Glomerular endothelial cell (primary cell): ENCODE measurements at places on chromosomes 5 and 9.

DNA sequence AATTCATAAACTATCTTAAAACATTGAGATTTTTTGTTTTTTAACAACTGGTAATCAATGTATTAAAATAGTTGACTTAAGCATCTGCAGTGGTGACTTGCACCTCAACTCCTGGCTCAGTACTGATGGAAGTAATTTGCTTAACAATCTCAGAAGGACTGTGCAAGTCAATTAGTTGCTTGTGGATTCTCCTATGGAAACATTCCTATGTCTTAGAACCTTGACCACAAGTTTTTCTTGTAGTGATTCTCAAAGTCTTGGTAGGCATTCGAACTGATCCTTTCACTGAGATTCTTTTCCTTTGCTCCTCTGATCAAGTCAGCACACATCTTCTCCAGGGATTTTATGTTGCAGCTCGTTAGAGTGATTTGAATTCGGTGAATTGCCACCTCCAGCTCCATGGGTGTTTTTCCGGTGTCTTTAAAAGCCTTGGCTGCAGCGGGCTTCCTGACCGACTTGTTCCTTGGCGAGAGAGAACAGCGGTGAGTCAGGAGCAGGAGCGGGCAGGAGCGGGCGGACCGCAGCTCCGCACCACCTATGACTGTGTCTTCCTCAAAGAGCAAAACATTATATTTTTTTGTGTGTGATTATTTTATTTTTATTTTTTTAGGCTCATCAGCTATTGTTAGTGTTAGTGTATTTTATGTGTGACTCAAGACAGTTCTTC is 21.1 kb downstream of the HMGXB3 start:
- no peak for DNase-seq

DNA sequence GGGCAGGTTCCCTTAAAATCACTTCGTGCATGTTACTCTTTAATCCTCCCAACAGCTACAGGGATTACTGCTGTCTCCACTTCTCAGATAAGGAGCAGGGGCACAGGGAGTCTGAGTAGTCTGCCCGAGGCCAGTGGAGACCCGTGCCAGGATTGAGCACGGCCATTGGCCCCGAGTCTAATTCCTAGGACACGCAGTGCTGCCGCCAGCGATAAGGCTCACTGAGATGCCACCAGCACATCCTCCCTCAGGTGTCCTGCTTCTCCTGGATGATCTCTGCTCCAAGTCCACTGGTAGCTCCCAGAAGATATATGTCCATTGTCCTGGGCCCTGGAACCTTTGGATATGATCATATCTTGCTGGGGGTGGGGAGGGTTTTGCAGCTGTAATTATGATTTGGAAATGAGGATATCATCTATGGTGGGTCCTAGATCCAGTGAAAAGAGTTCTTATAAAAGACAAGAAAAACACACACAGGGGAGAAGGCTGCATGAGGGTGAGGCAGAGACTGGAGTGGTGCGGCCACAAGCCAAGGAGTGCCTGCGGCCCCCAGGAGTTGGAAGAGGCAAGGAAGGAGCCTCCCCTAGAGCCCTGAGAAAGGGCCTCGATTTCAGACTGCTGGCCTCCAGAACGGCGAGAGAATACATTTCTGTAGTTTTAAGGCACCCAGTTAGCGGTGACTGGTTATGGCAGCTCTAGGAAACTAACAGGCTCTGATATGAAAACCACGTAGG is 19.4 kb upstream of the MED10 start:
- DNase-seq, result no peak

DNA sequence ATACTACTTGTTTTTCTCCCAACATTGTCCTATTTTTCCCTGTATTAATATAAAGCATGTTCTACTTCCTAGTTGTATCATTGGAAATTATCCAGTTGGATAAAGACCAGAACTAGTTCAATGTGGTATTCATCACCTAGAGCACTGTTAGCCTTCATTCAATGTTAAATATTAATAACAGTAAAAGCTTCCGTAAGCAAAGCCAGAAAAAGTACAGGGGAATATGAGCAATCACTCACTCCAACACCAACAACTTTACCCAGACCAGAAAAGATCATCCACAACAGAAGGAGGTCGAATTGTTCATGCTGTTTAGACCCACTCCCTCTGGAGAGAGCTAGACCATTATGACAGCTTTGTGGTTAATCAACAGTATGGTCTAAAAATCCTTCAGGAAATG is 728.4 kb downstream of the MAT2B start:
- no peak for DNase-seq

DNA sequence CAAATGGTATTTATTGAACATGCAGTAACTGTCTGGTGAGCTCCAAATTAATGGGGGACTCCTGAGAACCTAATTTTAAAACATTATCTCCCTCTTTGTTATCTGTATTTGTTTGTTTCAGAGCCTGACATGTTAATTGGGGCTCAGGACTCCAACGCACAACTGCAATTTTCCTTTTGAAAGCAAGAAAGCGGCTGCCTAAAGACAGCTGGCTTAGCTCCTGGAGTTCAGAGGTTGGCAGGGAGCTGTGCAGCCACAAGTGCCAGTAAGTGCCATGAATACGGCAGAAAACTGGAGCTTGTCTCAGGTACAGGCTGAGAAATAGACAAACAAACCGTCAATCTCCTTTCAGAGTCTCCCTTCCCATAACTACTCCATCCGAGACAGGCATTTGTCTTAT is 80.9 kb downstream of the PPP2R2B start:
- no peak for DNase-seq

DNA sequence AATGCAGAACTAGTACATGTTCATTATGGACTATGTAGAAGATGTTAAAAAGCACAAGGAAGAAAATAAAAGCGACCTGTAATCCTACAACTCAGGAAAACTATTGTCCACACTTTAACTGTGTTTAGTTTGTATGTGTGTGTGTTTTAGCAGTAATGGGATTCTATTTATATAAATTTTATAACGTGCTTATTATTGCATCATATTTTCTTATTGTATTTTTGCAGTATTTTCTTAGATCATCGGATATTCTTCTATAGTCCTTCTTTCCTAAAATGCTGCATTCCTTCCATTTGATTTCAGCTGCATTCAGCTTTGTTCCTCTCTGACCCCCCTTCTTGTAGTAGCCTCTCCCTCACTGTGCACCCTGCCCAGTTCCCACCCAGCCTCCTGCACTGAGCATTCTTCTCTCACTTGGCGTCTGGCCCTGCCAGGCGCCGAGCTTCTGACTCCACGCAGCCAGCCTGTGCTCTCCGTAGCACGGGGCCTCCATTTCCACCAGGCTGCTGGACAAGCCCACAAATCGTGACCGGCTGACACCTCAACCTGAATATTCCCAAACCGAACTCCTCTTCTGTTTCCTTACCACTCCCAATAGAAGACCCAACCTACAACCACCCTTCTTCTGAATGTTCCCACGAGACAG is 39.9 kb downstream of the MVB12B start:
- no peak for DNase-seq

DNA sequence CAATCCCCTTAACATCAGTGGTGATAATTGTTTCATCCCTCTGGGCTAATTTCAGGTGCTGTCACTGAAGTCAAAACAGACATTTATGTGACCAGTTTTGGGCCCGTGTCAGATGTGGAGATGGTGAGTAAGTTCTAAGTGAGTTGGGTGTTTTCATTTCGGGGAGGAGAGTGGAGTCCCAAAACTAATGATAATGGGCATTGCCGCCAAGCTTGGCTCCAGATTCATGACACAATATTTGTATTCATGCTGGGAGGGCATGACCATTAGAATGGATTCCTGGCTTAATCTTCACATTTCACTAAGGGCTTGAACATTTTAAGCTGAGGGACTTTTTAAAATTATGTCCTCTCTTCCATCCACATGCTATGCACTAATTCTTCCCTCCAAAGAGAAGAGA is 1.4 kb downstream of the GABRA6 start:
- no peak for DNase-seq

DNA sequence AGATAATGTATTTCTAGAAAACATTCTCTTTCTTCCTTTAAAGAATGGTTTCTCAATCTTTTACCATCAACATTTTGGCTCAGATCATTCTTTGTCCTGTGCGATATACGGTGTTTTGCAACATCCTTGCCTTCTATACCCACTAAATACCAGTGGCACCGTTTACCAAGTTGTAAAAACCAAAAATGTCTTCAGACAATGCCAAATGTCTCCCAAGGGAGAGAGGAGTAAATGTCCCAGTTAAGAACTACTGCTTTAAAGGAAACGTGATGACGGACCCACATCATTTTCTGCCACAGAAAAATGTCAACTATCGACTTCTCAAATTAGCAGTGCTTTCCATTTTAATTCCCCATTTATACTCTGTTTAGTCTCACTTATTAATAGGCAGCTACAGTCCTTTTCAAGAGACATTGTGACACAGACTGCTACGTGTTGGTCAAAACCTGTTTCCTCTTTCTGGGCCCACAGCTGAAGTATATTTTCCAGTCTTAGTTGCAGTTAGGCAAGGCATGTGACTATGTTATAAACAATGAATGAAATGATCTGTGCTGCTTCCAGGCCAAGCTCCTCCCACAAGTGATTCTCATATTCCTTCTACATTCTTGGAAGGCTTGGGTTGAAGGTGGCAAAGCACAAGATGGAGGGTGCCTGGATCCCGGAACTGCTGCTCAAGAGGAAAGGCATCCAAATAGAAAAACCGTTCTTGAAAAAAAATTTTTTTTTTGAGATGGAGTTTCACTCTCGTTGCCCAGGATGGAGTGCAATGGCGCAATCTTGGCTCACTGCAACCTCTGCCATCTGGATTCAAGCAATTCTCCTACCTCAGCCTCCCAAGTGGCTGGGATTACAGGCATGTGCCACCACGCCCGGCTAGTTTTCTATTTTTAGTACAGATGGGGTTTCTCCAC is 8.8 kb downstream of the PRXL2C start:
- DNase-seq, result no peak

GRCh38 chr5:35374584-35374983 is 144.3 kb upstream of the PRLR start:
- no peak for DNase-seq

GRCh38 chr5:133373121-133373870 is 239.0 kb downstream of the FSTL4 start:
- DNase-seq, result no peak

- DNase-seq, result no peak
Observed at GRCh38 chr5:97102010-97102470, 40.4 kb downstream of the LIX1 start.

DNA sequence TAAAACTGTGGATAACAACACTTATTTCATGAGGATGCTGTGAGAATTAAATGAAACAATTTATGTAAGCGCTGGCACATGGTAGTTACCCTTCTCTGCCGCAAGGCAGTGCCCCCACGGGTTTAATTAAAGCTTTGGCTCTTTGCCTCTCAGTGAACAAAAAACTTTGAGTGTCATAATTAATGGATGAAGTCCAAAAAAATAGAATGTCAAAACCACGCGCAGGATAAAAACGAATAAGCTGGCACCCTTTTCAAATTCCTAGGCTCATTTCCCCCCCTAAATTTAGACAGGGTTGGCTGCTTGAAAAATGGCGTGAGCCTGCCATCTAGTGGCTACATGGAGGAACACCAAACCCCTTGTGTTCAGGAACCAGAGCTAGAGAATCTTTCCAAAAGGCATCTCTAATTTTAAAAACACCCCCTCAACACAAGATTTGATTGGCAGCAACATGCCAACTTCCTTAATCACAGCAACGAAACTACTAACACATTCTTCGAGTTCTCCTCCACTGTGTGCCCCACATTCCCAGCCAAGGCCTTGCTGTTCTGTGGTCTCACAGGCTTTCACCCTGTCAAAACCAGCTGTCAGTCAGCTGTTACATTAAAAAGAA is 29.0 kb upstream of the CCNG1 start:
- DNase-seq, result peak; percentile 22

DNA sequence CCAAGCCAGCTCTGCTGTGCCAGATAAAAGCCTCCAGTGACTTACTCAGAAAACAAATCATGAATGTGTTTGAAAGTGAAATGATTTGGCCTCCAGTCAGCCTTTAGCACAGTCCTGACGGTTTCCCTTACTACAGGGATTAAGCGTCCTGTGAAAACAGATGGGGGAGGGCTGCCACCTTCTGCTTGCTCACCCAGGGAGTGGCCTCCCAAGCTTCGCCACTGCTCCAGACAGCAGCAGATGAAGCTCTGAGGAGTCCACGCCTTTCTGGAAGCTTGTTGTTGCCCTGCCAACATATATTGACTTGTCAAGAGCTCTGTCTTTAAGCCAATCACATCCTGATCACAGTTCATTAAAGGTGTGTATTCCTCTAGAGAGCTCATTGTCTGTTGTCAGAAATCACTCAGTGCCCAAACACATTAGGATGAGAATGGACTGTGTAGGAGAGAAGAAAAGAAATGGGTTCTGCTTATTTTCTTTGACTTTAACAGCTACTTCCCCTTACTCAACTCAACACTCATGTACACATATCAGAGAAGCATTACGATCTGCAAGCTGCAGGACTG is 4.9 kb upstream of the FYB1 start:
- no peak for DNase-seq

DNA sequence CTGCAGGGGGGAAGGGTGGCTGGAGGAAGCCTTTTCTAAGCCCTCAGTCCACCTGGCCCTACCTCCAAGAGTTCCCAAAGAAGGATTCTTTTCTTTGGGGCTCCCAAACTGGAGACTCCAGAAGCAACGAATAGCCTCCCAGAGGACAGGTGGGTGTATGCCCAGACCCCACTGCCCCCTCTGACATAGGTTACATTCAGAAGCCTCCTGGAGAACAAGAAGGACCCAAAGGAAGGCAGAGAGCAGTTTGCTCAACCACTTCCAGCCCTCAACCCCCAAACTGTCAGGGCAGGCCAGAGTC is 10.3 kb downstream of the HK3 start:
- DNase-seq, result no peak

GRCh38 chr9:20479419-20480155 is 142.7 kb downstream of the MLLT3 start:
- no peak for DNase-seq

- DNase-seq, result no peak
Observed at GRCh38 chr5:859391-859790, 8.6 kb upstream of the ZDHHC11 start.

GRCh38 chr9:82192211-82192610 is 203.6 kb downstream of the SPATA31D1 start:
- DNase-seq, result no peak

GRCh38 chr9:21252721-21253547 is 13.1 kb upstream of the IFNA14 start:
- peak; percentile 14 for DNase-seq

GRCh38 chr9:135705376-135705775 is 3.4 kb downstream of the KCNT1 start:
- DNase-seq, result no peak

GRCh38 chr5:135444360-135444759 is 2.8 kb downstream of the DCANP1 start:
- DNase-seq, result no peak

GRCh38 chr5:62144401-62145022 is 161.5 kb upstream of the KIF2A start:
- no peak for DNase-seq

- DNase-seq, result no peak
Observed at GRCh38 chr9:116450378-116451139, 236.5 kb upstream of the TRIM32 start.

GRCh38 chr5:142201471-142201887 is 92.9 kb downstream of the NDFIP1 start:
- DNase-seq, result peak; percentile 99

- DNase-seq, result no peak
Observed at GRCh38 chr5:15560421-15560820, 60.4 kb downstream of the FBXL7 start.

GRCh38 chr5:151688436-151688835 is 1.7 kb upstream of the SPARC start:
- DNase-seq, result no peak
